ENCODE measurements at places on chromosomes 5 and 9.

DNA sequence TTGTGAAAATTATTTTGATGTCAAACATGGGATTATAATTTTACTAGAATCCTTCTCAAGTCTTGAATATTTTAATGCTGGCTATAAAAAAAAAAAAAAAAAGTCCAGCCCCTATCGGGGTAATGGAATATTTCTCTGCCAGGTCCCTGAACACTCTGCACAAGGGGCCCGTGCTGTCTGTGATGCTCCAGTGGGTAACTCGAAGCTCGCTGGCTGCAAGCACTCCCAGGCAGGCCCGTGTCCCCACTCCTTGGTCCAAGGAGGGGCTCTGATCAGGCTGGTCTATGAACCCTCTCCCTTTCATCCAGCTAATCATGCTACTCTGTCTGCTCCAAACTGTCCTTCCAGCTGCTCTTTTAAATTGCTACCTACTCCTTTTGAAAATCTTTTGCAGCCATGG, 180.8 kb downstream of the GAPVD1 start:
- no peak for DNase-seq

GRCh38 chr5:107217721-107218130, 453.0 kb downstream of the EFNA5 start:
- no peak for DNase-seq

GRCh38 chr9:83070261-83070660, 7.3 kb upstream of the RASEF start:
- DNase-seq: no peak

DNA sequence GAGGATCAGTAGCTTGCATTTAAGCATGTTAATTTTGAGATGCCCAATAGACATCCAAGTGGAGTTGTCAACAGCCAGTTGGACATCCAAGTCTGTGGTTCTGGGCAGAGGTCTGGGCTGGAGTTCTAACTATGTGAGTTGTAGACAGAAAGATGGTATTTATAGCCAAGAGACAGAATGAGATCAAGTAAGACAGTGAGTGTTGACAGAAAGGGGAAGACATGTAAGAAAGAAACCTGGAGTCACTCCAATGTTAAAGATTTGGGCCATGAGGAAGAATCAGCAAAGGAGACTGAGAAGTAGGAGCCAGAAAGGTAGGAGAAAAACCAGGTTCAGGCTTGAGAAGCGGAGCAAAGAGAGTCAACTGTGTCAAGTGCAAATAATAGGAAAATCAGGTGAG, 95.5 kb upstream of the PUM3 start:
- DNase-seq: no peak

DNA sequence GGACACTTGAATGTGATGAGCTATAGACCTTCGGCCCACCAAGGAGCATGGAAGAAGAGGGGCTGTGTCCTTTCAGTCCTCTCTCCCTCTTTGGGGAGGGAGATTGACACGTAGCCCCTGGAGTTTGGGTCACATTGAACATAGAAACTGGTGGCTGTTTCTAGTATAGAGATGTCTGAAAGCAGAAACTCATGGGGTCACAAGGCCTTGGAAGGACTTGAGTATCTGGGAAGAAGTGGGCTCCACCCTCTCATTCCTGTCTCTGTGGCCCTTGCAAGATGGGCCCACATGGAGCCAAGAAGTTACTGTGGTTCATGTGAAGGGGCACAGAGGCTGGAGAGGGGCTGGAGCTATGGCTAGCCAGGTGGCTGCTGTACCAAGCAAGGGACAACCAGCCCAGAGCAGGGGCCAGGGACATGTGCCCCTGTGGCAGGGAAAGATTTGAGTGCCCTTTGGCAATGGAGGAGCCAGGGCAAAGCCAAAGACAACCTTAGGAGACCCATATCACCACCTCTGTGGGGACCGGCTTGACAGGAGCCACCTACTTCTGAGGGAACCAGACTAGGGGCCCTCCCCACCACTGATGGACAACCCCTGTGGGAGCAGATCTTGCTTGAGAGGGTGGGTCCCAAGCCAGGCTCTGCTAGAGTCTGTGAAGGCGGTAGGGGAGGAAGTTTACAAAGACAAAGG, 12.8 kb upstream of the ANGPTL2 start:
- DNase-seq: no peak

DNA sequence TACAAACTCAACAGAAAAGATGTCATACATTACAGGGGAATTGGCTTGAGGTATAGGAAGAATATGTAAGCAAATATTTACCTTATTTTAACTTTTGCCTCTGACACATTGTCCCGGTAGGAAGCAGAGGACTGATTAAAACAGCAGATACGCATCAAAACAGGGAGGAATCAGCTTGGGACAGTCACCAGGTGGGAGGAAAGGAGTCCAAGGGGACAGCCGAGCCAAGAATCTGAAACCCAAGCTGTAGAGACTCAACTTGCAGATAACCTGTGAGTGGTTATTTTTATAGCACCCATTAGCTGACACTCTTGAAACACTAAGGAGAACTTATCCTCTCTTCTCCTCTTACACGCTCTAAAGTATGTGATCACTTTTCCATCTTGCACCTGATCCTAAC, 22.3 kb downstream of the PDZD2 start:
- DNase-seq: no peak

DNA sequence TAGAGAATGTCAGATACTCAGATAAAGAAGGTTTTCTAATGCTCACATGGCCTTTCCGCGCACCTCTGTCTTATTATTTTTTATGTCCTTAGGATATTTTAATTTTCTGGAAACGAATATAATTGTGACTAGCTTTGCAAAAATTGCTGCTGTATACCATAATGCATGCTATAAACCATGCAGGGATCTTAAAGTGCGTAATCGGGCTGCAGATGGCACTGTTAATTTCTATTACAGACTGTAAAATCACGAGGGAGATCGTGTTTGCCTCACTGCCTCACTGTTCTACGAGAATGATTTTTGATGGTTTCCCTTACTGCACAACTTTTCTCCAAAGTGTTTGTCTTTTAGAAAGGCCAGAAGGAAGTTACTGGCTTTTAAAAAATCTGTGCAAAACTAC, 356.1 kb downstream of the TUSC1 start:
- no peak for DNase-seq
